ENCODE measurements at places on chromosomes 7 and 10.

GRCh38 chr10:109067031-109067430 is 856.3 kb downstream of the XPNPEP1 start:
- no peak for DNase-seq

DNA sequence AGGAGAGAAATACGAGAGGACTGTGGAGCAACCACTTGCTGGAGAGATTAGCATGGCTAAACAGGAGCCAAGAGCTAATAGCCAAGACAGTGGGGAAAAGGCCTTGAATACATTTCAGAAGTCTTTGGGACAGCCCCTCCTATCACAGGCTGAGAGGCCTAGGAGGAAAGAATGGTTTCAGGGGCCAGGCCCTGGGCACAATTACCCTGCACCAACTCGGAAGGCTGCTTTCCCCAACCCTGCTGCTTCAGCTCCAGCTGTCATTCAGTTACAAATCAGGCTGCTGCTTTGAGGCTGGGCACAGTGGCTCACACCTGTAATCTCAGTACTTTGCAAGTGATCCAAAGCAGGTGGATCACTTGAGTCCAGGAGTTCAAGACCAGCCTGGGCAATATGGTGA is 32.0 kb upstream of the SLC35G1 start:
- DNase-seq, result no peak

DNA sequence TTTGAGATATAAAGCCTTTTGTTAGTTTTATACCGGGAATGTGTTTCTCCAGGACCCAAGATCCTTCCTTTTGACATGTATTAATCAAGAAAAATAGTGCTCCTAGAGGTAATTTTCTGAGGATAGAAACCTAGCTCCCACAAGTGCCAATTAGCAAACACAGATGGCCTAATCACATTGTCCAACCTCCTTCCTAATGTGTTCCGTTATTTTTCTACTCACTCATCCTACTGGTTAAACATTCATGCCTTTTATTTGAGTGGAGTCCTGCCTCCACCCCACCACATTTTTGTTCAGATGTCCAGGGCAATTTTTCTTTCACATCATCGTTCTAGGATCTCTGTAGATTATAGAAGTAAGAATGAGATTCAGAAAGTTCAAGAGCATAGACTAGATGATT is 610.0 kb upstream of the MBL2 start:
- no peak for DNase-seq

DNA sequence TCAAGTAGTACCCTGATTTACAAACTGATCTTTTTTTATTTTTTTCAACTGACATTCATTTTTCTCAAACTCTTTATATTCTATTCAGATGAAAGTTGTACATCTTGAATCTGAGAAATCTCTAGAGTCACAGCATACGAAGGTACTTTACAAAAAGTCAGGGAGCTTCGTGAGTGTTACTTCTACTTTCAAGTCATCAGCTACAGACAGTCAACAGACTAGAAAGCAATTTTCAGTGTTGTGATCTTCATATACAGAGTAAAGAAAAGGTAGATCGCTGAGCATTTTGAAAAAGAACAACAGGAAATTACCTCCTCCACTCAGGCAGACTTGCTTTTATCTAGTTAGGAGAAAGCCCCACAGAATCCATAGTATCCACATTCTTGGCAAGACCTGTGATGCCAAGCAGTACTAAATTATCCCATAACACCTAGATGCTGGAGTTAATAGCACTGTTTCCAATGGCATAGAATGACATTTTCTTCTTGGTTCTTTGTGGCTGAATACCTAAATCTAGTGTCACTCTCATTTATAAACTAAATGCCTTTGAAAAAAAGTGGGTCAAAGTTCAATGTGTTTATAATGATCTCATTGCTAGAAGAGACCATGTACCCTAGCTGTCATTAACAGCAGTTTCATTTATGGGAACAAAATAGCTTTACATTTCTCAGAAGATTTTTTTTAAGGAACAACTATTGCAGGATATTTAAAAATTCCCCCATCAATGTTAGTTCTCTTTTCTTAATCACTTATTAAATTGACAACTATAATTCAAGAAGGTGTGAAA is 12.0 kb upstream of the ZNF800 start:
- no peak for DNase-seq

DNA sequence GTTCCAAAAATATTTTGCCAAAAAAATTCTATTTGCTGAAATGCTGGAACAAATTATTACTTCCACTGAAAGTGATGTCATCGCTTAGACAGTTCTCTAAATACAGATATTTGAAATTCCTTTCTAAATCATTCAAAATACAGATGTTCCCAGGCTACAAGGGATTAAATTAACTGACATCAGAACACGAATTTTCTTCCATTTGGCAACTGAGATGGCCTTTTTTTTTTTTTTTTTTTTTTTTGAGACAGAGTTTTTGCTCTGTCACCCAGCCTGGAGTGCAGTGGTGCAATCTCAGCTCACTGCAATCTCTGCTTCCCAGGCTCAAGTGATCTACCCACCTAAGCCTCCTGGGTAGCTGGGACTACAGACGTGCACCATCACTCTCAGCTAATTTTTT is 57.0 kb downstream of the P4HA1 start:
- DNase-seq, result no peak

DNA sequence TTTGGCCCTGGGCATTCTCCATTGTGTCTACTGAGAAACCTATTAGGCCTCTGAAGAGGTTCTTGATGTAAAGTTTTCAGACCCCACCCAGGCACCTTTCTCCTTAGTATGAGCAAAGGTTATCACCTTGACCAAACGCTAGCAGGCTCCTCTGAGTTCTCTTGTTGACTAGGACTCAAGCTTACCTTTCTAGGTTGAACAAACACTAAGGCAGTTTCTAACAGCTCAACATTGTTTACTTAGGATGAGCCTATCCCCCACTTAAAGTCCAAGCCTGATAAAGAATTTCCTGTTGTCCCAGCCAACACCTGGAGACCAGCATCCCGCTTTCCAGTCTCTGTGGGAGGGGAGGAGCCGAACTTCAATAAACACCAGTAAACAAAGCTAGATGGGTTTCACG is 26.3 kb upstream of the ITGB8 start:
- DNase-seq, result no peak

GRCh38 chr10:91558473-91558872 is 74.4 kb downstream of the PPP1R3C start:
- DNase-seq, result no peak

- DNase-seq, result no peak
These were observed 301.5 kb downstream of the ZEB1 start for GRCh38 chr10:31620226-31621151.

- no peak for DNase-seq
These were observed 52.4 kb downstream of the SORBS1 start for GRCh38 chr10:95508730-95509129.

DNA sequence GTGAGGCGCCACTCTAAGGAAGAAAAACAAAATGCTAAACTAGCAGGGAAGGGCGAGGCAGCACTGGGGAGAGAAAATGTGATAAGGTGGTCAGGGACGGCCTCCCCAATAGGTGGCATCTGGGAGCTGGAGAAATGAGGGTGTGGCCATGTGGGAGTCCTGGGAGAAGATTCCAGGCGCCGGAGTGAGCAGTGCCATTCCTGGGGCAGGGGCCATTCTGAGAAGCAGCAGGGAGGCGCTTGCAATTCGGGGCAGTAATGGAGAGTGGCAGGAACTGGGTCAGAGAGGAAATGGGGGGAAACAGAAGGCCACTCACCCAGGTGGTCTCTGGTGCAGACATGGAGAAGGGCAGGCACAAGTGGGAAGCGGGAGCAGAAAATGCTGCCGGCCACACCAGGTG is 61.8 kb upstream of the LRRC18 start:
- DNase-seq, result no peak

DNA sequence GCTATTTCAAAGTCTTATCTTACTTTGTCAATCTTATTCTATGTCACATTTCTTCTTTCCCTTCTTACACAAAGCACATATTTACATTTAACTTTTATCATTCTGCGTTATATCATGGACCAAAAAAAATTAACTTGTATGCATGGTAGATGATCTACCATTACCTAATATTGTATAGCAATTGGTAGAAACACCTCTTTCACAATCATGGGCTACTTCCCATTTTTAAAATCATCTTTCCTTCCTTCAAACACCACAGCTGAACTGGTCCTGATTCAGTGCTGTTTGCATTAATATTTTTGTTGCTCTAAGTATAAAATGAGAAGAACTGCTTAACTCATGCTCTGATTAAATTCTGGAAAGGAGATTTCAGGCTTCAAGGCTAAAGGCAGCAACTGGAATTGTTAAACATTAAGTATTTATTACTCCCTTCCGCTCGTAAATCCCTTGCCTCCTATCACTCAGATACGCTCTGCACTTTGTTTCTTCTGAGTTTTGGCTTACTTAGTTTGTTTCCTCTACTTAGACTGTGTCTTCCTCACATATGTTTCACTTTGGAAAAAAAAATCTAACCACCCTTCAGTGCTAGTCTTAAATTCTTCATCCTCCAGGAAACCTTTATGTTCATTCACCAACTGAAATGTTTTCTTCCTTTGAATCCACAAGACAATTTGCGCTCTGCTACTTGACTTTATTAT is 901.4 kb downstream of the PCDH15 start:
- no peak for DNase-seq

GRCh38 chr10:110833234-110833940 is 38.3 kb upstream of the PDCD4 start:
- no peak for DNase-seq

DNA sequence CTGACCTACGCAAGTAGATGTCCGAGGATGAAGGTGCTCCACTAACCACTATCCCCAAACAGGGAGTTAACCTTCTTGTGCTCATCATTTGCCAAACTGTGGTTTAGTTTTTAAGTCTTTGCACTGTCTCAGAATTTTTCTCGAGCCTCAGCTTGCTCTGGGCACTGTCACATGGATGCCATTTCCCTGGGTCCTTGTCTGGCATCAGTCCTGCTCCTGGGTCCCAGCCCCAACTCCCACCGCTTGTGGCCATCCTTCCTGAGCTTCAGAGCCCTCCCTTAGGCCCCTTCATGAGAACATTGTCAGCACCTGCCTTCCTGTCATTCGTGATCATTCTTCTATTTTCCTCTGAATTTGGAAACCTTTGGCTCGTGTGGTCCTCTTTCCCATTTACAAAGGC is 33.8 kb downstream of the C10orf71 start:
- DNase-seq, result no peak

DNA sequence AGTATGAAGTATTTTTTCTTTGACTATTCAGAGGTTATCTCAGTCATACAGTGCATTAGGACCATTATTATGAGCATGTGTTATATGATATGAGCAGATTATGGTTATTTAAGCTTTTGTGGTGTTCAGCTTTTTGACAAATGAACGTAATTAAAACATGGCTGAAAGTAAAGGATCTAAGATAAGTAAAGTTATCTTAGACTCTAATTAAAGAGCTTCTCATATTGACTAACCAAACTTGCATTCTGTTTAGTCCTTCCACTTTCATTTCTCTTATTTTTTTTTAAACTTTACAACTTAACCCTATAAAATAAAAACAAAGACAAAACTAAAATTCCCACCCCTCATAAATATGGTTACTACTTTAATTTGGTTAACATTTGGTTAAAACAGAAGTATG is 6.9 kb upstream of the GPR85 start:
- DNase-seq, result no peak

DNA sequence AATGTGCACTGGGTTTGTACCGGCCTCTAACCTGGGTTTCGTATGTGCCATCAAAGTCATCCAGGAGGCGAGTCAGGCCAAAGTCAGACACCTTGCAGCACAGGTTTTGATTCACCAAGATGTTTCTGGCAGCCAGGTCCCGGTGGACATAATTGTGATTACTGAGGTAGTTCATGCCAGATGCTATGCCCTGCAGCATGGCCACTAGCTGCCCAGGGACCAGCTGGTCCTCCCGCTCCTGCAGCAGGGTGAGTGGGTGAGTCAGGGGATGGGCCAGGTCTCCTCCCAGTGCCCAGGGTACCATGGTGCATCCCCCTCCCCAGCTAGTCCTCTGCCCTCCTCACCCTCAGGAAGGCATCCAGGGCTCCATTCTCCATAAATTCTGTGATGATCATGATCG is 13.6 kb downstream of the ZYX start:
- no peak for DNase-seq

DNA sequence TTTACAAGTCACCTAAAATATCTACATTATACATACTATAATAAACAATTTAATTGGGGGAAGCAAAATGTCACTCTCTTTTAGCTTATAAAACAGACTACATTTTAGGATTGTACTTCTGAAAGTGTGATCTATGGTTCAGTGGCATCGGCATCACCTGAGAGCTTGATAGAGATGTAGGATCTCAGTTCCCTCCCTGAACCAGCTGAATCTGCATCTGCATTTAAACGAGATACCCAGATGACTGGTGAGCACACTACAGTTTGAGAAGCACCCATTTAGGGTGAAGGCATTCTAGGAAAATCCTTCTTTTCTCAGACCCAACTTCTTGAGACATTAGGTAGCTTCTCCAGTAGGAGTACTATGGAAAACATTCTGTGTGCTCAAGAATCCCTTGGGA is 21.5 kb upstream of the SDHAF3 start:
- DNase-seq, result no peak

DNA sequence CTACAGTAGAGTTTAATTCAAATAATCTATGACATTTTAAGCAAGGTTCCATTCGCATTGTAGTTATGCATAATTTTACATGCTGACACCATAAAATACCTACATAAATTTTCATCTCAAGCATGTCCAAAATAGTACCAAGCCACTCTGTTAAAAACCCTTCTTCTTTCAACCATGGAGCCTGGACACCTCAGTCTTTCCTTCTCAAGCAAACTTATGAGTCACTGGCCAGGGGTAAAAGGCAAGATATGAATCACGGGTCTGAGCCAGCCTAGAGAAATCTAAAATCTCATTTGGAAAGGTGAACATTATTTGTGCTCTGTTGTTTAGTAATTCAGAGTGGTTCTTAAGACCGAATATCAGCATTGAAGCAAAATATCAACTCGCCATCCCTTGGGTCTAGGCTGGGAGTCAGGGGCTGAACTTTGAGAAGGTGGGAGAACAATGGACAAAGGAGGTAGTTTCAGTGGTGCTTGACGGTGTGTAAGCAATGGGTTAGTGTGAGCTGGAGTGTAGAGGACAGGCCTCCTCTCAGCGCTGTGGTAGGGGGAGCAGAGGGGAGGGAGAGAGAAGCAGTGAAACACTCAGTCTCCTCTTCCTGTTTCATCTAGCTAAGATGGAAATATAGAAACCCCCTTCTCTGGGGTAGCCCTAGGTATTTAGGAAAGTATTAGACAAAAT is 19.1 kb upstream of the GPAM start:
- no peak for DNase-seq

DNA sequence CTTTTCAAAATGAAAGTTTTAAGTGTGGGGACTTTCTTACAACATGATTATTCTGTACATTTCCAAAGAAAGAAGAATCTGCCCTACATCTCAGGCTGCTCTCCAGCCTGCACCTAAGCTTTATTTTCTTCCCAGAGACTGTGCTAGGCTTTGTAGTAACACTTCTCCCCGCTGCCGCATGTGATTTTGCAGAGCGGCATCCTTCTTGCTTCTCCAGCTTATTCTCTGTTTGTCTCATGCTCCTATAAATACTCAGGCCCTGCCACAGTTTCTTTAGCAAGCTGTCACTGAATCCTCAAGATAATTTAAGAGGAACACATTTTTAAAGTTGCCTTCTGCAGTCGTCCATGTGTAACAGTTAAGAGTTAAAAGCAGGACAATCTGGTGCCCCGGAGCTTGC is 53.5 kb downstream of the INSYN2A start:
- DNase-seq, result no peak

All from stimulated activated CD8-positive, alpha-beta memory T cell treated with anti-CD3 and anti-CD28 coated beads, Interleukin-4, amount 100 ng/mL, for 1 hour (primary cell).